GF-D8 (cell line): ENCODE measurements at places on chromosomes 2 and 18.

DNA sequence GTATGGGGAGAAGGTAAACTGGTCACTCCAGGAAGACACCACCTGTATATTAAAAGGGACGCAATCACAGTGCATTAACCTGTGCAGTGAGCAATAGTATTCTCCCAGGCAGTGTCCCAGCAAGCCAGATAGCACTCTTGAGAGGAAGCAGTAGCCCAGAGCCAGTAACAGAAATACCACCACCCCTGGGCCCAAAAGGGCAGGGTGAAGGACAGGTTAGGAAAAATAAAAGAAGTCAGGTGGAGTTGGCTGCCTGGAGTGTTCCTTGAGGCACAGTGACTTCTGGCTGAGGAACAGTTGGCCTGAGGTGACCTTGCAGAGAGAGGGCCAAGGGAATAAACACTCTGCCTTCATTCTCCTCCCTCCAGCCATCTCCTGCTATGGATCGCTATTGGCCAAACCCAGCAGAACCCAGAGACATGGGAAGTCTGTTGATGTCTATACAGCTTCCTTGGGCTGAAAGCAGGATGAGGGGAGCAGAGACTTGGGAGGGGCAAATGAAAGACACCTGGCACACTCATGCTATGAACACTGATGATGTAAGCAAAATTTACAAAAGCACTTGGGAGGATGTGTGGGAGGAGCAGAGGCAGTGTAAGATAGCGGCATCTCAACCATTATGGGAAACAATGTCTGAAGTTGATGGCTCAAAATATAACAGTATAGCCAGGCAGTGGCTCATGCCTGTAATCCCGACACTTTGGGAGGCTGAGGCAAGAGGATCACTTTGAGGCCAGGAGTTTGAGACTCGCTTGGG is 7.5 kb downstream of the C18orf32 start:
- DNase-seq: no peak

- DNase-seq: no peak
These were observed 82.9 kb downstream of the CRIM1 start for GRCh38 chr2:36438449-36438977.

DNA sequence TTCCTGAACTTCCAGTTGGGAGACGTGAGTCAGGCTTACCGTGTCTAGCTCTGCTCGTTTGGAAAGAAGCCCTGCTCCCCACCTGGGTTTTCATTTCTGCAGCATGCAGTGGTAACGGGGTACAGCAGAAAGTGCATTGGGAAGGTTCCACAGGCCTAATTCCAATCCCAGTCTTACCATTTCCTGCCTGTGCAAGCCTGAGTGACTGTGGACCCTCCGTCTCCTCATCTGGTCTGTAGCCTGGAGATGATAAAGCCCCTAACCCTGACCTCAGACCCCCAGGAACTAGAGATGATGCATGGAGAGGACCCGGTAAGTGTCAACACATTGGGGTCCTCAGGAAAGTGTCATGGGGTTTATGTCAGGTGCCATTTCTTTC is 5.8 kb upstream of the PSD4 start:
- DNase-seq: no peak

DNA sequence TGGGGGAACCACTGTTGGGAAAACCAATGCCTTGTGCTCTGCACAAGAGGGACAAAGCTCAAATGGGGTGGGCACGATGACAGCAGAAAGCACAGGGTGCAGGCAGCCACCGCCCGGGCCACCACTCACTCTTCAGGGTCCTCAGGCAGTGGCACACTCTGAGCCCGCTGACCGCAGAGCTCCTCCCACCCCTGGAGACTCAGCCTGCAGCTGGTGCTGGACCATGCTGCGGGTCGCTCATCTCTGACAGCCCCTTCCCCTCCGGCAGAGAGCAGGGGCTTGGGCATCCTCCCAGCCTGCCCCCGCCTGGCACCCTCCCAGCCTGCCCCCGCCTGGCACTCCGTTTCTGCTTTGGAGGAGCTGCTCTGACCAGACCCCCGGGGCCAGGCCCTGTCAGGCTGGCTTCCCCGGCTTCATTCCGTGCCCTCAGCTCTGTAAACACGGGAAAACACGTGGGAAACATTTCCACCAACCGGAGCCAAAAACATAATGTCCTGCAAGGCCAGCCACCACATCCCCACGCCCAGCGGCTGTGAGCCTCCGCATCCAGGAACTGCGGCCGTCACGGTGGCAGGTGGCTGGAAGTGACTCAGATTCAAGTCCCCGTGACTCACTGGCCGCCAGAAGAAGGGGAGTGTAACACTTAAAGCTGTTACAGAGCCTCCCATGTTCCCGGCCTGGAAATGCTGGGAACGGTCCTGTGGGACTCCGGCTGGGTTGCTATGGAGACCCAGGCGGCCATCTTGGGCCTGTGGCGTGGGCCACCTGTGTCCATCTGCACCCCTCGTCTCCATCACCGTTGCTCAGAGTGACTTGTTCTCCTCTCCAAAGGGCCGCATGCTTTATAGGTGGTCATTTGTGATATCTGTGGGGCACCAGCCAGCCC is 6.8 kb upstream of the SNED1 start:
- no peak for DNase-seq

DNA sequence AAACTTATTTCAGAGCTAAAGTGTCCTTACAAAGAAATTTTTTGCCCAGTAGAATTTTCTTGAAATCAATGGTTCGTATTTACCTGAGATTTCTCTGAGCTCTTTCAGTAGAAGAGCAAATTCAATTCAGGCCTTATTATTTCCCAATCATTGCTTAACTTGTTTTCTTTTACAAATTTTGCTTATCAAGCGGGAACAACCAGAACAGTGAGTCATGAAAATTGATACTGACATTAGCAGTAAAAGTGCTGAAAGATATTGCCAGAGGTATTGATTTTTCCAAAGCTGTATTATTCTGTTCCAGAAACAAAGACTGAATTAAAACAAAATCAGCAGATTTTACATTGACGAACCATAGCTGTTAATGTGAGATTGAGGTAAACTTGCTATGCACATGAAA is 10.1 kb upstream of the RIOK3 start:
- DNase-seq: no peak

- DNase-seq: no peak
These were observed at the start of gene FNDC4 for GRCh38 chr2:27494944-27495554. Gene FNDC4, minus strand, starts transcription at chr2:27495200. Its CDS starts 521 bp downstream, at chr2:27494679.
